ENCODE measurements at places on chromosomes 1 and 21.

- DNase-seq = no peak
These were observed 57.2 kb downstream of the TGFBR3 start for GRCh38 chr1:91828583-91829281.

DNA sequence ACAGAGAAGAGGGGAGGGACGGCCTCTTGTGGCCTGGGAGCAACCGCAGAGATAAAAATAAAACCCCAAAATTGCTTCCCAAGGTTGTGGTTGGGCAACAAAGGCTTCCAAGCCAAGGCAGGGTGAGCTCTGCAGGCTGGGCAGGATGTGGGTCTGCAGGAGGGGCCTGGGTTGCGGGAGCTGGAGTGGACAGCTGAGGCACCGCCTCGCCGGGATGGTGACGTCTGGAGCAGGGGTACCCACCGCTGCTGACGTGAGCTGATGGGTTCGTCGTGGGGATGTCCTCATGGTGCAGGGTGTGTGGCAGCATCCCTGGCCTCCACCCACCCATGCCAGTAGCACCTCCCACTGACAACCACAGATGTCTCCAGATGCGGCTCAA lies 3.7 kb downstream of the AURKAIP1 start:
- no peak for DNase-seq

DNA sequence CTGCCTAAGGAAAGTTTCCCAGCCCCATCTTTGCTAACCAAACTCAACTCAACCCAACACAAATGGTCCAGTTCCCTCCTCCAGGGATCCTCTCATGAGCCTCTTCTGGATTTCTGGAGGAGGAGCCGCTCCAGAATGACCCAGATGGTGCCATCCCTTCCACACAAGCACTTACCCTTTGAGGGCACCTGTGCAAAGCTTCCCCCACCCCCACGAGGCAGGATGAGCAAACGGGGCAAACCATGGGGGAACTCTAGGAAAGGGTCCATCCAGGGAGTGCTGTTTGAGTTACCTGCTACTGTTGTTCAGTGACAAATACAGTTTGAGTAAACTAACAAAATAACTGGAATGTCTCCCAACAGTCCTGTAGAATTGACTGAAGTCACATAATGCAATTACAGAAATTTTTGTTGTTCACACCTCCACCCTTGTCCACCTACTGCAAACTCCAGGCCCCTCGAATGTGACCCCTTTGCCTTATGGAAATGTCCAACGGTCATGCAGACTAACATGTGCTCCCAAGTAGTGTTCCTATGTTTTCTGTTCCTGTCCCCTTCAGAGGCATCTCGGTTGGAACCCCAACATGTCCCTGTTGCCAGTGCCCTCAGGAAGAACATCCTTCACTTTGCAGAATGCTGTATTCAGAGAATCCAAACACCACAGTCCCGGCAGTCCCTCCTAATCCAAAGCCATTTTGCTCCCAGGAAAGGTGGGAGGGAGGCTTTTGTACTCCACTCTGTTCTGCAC lies 160.1 kb downstream of the RRAGC start:
- DNase-seq = no peak

- DNase-seq = peak; percentile 14
These were observed 38.6 kb downstream of the BRINP2 start for GRCh38 chr1:177209357-177209756.

- peak; percentile 39 for DNase-seq
These were observed at the start of gene HSPB7 for GRCh38 chr1:16017461-16018303. HSPB7 (minus strand) TSS chr1:16018043; CDS start chr1:16017963, 80 bp downstream.

GRCh38 chr1:160942926-160943325 lies 11.7 kb downstream of the ITLN2 start:
- no peak for DNase-seq

GRCh38 chr21:42120101-42120902 lies 49.2 kb downstream of the UMODL1 start:
- no peak for DNase-seq

DNA sequence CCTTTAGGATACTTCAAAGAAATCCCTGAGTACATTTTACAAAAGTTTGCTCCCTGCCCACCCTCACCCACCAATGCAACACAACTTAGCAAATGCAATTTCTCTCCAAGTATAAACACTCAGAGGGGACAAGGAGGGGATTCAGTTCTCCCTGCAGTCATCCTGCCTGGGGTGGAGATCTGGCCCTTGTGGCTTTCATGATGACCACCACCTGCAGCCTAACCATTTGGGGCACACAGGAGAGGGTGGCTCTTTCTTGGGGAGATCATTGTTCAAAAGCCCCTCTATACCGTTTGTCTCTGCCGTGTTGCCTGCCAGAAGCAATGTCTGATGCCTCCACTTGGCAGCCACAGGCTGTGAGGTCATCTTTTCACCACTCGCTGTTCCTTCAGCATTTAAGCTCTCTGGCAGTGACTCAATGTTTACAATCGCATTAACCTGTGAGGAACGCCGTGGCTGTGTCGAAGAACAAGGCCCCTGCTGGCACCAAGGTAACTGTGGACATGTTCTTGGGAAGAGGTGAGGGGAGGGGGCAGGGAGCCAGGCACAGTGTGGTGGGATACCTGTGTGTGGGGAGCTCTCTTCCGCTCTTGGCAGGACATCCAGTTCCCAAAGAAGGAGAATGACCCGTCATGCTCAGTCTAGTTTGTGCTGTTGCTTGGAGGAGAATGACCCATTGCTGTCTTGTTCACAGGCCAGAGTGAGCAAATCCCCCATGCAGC lies 103.9 kb upstream of the DUSP10 start:
- DNase-seq = no peak

GRCh38 chr1:117685936-117686806 lies 80.3 kb downstream of the TENT5C start:
- no peak for DNase-seq

DNA sequence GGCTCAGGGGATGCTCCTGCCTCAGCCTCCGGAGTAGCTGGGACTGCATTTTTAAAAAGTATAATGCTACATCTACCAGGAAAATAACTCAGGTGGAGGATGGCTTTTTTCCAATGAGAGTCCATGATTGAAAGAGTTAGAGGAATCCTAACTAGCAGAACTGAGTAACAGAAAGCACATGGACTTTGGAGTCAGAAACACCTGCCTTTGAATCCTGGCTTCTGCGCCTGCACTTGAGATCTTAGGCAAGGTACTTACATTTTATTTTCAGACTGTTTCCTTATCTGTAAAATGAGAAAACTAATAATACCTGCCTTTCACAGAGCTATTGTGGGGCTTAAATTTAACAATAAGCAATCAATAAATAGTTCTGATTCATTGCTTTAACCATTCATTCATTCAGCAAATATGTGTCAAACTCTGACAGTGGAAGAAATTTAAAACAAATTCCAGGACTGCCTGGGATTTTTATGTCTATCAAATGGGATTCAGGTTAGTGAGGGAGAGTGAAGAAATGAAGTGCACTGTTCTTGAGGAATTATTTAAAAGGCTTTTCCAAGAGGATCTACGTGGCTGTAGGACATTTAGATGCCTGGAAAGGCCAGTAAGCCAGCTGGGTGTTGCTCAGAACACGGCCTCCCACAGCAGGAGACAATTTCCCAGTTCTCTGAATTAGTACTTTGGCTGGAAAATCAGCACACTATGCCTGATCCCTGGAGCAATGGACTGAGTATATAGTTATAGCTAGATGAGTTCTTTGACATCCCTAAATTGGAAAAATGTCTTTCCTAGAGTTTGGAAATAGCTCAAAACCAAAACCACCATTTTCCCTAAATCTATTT lies 12.8 kb upstream of the LBR start:
- DNase-seq = no peak

DNA sequence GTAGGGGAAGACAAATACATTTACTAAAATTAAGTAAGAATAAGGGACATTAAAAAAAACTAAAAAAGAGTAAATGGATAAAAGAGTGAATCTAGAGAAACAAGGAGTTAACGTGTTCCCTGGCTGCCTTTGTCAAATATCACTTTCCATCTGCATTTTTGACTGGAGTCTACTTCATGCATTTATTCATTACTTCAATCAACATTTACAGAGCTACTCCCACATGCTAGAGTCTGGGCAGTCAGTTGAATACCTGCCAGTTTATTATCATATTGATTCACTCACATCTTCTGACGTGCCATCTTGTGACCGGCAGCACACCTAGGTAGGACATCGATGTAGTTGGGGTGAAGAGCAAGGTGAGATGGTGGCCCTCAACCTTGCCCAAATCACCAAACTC lies 35.6 kb upstream of the KCNA3 start:
- no peak for DNase-seq

GRCh38 chr1:157626099-157626498 lies 28.2 kb upstream of the FCRL4 start:
- DNase-seq = no peak

DNA sequence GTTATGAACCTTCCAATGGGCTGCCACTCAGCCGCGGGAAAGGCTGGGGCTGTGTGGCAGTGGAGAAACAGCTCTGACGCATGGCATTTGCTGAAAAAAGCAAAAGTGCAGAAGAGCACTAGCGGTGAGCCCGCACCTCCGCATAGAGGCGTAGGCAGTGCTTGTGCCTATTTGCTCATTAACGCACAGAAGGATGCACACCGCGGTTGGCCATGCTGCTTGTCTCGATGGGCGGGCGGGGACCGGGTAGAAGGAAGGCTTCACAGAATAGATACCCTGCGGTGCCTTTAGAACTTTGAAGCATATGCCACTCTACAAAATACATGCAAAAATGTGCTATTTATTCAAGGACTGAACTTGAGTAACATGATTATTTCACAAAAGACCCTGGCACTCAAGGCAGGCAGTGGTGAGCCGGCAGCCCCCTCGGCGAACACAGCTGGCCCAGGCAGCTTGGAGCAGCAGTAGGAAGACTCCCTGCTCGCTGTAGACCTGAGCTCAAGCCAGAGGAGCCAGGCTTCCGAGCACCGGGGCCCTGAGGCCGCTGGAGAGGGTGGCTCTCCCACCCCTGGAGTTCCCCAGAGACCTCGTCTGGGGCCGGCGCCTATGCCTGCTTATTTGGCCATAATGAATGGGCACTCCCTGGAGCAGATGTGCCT lies 71.5 kb downstream of the SIK1 start:
- no peak for DNase-seq

GRCh38 chr1:12480748-12481362 lies 137.2 kb downstream of the DHRS3 start:
- DNase-seq = no peak

DNA sequence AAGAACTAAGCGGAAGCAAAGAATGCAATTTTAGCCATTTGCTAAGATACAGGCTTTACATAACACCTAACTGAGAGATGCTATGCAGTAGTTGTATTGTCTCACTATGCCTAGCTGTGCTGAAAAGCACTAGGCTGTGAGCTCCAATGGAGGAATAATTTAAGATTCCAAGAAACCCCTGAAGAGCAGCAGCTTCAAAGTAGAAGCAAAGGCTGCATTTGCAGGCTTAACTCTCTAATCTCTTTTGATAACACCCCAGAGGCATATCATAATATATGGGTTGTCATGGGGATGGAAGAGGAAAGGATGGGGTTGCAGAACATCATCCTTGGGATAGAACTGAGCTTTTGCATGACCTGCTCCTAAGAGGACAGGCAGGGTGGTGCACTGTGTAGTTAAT lies 102.0 kb downstream of the ERG start:
- DNase-seq = no peak

DNA sequence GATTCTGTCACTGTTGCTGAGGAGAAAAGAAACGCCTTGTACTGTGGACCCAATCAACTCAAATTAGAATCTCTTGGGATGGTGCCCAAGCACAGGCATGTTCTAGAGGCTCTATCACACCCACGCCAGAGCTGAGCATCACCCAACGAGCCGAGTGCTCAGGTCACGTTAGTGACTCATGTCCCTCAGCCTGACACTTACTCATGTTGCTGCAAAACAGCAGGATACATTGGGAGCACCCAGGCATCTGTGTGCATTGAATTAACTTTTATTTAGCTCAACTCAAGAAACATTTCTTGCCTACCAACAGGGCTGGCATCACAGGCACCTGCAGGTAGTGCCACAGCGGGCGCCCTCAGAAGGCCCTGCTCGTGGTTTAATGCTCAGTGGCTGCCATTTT lies 149.8 kb downstream of the ETS2 start:
- DNase-seq = no peak

DNA sequence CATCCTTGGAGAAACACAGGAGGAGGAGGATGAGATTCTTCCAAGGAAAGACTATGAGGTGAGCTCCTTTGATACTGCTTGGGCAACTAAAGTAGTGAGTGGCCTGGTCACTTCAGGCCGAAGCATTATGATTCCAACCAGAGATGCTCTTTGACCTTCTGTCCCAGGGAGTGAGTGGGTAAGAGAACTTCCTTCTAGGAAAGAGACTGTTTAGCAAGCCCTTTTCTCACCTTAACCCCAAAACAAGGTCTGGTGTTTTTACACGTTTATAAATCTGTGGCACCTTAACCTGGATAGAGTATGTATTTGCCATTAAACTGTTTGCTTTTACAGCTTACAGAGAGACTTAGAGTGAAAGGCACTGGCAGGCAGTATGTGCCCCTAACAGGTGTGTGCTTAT lies 1.1 kb downstream of the CLCN6 start:
- no peak for DNase-seq
